ENCODE measurements at places on chromosomes 4 and X. TPM values are rescaled to one million over a fixed set of nuclear protein-coding genes. Genes with fewer than 3 reads are reported as not detected.

GRCh38 chr4:3302173-3302785 is 9.5 kb downstream of the RGS12 start:
- H3K4me1 ChIP-seq, result peaks cover 82% of the 10 kb centered on the region
- H3K27ac ChIP-seq, result no peak overlapping the region
- DNase-seq, result no peak
- H3K27me3 ChIP-seq, result no peaks in the 10 kb centered on the region
- H3K4me3 ChIP-seq, result no peak overlapping the region

DNA sequence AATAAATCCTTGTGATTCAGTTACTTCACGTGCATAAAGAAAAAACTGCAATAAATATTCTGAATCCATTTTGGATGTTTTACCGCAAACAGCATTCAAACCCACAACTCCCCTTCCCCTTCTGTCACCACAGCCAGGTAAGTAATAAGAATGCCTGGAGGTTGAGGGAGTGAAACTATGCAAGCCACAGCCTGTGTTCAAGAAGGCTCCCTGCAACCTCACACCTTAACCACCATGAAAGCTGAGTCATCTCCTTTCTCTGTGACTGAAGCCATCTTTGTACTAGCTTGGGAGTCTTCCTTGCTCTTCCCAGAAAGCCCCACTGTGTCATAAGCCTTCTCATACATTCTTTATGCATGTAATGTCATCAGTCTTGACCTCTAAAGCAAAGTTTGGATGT is 297.0 kb upstream of the PUDP start:
- no peak overlapping the region for H3K4me3 ChIP-seq
- H3K27me3 ChIP-seq, result no peaks in the 10 kb centered on the region
- H3K4me1 ChIP-seq, result no peaks in the 10 kb centered on the region
- no peak overlapping the region for H3K27ac ChIP-seq

CXCL3 gene
- total RNA-seq, result 1.0 TPM

DNA sequence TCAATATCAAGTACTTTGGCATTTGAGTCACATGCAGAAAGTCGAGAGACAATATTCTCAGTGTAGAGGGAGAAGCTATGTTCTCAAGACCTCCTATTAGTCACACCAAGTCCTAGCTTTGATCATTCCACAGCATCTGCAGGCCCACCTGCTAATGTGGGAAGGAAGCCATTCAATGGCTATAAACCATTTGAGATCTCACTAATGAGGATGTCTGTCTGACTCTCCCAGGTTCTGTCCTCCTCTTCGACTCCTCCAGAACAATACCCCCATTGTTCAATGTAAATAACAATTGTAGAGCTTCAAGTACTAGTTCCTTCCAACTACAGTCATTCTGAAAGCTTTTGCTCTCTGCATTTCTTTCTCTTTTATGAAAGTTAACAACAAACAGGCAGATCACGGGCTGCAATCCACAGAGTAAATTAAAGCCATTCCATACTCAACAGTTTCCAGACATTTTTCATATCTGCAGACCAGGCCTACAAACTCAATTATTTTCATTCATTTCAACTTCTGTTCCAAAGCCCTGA is 140.2 kb upstream of the EDNRA start:
- H3K27me3 ChIP-seq, result no peaks in the 10 kb centered on the region
- H3K4me1 ChIP-seq, result peaks cover 9% of the 10 kb centered on the region
- DNase-seq, result no peak
- no peak overlapping the region for H3K4me3 ChIP-seq

Measured in neural crest cell (in vitro differentiated cells).